ENCODE measurements at places on chromosomes 6 and 20.

DNA sequence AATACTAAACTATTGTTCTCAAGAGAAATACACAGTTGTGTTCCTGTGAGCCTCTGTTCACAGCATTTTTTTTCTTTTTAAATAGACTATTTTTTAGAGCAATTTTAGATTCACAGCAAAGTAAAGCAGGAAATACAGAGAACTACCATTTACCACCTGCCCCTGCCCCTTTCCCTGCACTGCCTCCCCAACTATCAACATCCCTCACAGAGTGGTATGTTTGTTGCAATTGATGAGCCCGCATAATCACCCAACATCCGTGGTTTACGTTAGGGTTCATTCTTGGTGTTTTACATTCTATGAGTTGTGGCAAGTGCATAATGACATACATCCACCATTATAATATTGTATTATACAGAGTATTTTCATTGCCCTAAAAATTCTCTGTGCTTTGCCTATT is 71.6 kb upstream of the TNFAIP3 start:
- peaks cover 70% of the 10 kb centered on the region for H3K4me1 ChIP-seq
- no peaks in the 10 kb centered on the region for H3K27me3 ChIP-seq

GRCh38 chr6:165662749-165663376 is at the start of gene PDE10A:
Gene PDE10A, minus strand, starts transcription at chr6:165663241. Its CDS starts 430 bp downstream, at chr6:165662811.
- peak within 1 kb of the TSS; percentile 27 for H3K4me3 ChIP-seq
- H3K4me1 ChIP-seq, result peaks cover 8% of the 10 kb centered on the region
- DNase-seq, result no peak
- H3K27ac ChIP-seq, result no peak within 1 kb of the TSS
- peaks cover 52% of the 10 kb centered on the region for H3K27me3 ChIP-seq

DNA sequence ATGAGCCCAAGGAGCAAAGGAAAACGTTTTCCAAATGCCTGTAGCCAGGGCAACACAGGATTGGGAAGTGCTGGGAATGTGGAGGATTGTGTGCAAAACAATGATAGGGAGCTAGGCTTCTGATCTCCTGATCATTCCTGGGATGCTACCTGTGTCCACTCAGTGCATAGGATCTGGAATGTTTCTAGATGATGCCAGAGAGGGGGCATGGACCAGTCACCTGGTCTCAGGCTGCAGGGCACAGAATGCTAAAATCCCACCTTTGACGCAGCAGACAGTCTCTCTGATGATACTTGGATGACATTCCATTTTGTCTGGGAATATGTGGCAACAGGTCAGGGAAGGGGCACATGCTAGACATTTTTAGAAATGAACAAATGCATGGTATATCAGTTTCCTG is 128.9 kb downstream of the CLIC5 start:
- H3K4me3 ChIP-seq, result no peak overlapping the region
- no peak overlapping the region for H3K27ac ChIP-seq
- H3K4me1 ChIP-seq, result no peaks in the 10 kb centered on the region
- no peak for DNase-seq
- peaks cover 1% of the 10 kb centered on the region for H3K27me3 ChIP-seq
- no peaks in the 10 kb centered on the region for H3K36me3 ChIP-seq

GRCh38 chr6:31004794-31005193 is 5.5 kb upstream of the MUC22 start:
- DNase-seq, result no peak
- H3K27ac ChIP-seq, result no peak overlapping the region
- H3K27me3 ChIP-seq, result peaks cover 26% of the 10 kb centered on the region
- H3K4me1 ChIP-seq, result peaks cover 2% of the 10 kb centered on the region
- no peaks in the 10 kb centered on the region for H3K36me3 ChIP-seq
- H3K4me3 ChIP-seq, result no peak overlapping the region

GRCh38 chr6:145749632-145750031 is 14.3 kb upstream of the EPM2A start:
- H3K36me3 ChIP-seq, result no peaks in the 10 kb centered on the region
- peaks cover 7% of the 10 kb centered on the region for H3K4me1 ChIP-seq
- no peak overlapping the region for H3K27ac ChIP-seq
- DNase-seq, result no peak

DNA sequence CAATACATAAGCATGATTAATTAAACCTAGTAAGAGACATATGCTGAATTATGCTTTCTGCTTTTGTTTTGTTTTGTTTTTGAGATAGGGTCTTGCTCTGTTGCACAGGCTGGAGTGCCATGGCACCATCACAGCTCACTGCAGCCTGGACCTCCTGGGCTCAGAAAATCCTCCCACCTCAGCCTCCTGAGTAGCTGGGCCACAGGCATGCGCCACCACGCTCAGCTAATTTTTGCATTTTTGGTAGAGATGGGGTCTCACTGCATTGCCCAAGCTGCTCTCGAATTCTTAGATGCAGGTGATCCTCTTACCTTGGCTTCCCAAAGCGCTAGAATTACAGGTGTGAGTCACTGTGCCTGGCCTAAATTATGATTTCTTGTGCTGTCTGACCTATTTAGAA is 3.8 kb downstream of the XPO5 start:
- no peak for DNase-seq
- no peak overlapping the region for H3K4me3 ChIP-seq
- peak overlapping the region; percentile 87 for H3K27ac ChIP-seq
- H3K36me3 ChIP-seq, result peaks cover 62% of the 10 kb centered on the region
- H3K4me1 ChIP-seq, result peaks cover 44% of the 10 kb centered on the region

DNA sequence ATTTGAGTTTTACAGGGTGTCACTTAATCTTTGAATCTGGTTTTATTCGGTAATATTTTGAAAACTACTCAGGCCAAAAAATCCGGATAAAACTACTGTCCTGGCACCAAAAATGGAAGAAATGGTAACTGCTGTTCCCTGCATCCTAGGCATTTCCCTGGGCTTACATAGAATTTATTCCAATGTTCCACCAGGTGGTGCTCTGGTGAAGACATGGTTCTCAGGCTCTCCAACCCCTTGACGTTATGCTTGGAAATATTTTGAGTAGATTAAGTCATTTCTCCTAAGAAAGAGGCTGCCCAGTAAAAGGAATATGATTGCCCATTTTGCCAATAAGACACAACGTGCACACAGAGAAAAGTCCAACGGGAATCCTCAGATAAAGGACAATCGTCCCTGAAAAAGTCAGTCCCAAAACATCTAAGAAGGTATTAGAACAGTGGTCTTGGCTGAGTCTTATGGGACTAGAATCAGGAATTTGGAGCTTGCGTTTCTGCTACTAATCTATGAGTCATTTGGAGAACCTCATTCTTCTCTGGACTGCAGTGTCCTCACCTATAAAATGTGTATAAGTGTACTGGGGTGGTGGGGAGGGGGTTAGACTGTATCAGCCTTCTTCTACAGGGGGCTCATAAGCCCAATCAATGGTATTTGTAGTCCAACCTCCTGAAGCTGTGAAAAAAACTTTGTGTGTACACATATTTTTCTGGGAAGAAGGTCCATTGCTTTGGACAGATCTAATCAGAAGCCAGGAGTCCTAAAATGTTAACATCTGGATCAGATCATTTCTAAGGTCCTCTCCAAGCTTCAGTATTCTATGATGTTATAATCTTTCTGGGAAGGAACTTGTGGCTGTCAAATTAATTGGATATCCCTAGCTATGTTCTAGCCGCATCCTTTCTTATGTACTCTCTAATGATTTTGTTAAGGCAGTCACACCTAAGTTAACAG is 131.0 kb upstream of the BMP2 start:
- no peaks in the 10 kb centered on the region for H3K27me3 ChIP-seq
- no peak overlapping the region for H3K4me3 ChIP-seq
- no peaks in the 10 kb centered on the region for H3K36me3 ChIP-seq
- no peak for DNase-seq
- H3K27ac ChIP-seq, result no peak overlapping the region

DNA sequence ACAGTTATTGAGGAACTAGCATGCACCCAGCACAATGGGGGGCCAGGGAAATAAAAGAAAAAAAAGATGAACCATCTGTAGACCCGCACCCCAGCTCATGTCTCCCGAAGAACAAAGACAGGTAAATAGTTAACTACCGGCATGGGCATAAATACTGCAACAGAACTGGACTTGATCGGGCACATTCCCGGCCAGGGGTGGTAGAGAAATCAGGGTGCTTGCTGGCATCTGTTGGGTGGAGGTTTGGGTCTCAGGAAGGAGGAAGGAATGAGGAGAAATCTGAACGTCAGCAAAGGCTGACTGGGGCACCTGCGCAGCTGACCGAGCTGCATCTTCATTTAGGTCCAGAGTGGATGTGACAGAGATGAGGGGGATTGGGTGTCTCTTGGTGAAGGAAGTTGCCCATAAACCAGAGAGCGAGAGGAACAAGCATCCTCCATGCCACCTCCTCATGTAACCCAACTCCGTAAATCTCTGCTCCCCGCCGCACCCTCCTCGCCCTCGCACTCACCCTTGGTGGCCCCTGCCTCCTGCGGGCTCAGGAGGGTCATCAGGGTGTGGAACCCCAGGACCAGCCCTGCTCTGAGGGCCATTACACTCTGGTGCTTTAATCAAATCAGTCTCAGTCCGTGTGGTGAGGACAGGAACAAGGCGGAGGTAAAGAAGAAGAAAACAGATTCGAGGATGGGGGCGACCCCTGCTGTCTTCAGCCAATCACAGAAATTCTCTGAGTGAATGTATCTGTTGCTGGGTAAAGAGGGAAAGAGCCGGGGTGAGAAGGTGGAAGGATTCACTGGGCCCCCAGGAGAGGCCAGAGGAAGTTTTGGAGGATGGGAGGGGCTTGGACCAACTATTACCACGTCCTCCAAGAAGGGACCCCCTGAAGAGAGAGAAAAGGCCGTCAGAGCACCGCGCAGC is at the start of gene HLA-DOA:
Gene HLA-DOA (minus strand): TSS at position 648 of the 918 bp plus-strand sequence.
- no peaks in the 10 kb centered on the region for H3K36me3 ChIP-seq
- H3K4me1 ChIP-seq, result peaks cover 15% of the 10 kb centered on the region
- H3K27ac ChIP-seq, result no peak within 1 kb of the TSS
- H3K4me3 ChIP-seq, result peak within 1 kb of the TSS; percentile 66
- peak; percentile 44 for DNase-seq
- peaks cover 42% of the 10 kb centered on the region for H3K27me3 ChIP-seq

DNA sequence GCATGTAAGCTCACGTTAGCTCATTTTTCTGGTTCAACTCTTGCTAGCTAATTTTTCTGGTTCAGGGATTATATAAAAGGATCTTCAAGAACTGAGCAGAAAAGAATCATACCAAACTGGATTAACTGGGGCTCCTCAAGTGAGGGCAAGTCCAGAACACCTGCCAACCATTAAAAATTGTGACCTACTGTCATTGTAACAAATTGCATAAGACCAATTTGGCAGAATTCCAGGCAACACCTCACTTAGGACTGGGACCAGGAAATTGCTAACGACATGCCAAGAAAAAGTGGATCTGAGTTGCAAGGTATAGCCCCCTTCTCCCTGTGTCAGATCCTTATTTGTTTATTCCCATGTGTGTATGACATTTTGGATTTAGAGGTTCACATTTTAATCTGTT is 216.6 kb downstream of the HIVEP2 start:
- no peak overlapping the region for H3K4me3 ChIP-seq
- peaks cover 4% of the 10 kb centered on the region for H3K4me1 ChIP-seq
- no peak for DNase-seq
- H3K27me3 ChIP-seq, result no peaks in the 10 kb centered on the region

GRCh38 chr6:92339936-92340640 is 1079.3 kb downstream of the EPHA7 start:
- no peaks in the 10 kb centered on the region for H3K36me3 ChIP-seq
- no peaks in the 10 kb centered on the region for H3K4me1 ChIP-seq
- H3K27ac ChIP-seq, result no peak overlapping the region

- peaks cover 43% of the 10 kb centered on the region for H3K4me1 ChIP-seq
- peaks cover 23% of the 10 kb centered on the region for H3K27me3 ChIP-seq
- no peaks in the 10 kb centered on the region for H3K36me3 ChIP-seq
- no peak for DNase-seq
These were observed 76.0 kb upstream of the TOX2 start for GRCh38 chr20:43838703-43839060.

- no peak overlapping the region for H3K4me3 ChIP-seq
- H3K4me1 ChIP-seq, result peaks cover 52% of the 10 kb centered on the region
- H3K27me3 ChIP-seq, result peaks cover 13% of the 10 kb centered on the region
- H3K27ac ChIP-seq, result no peak overlapping the region
- no peak for DNase-seq
These were observed 159.5 kb upstream of the PTPN1 start for GRCh38 chr20:50350510-50351249.

- H3K4me3 ChIP-seq, result no peak overlapping the region
- no peak for DNase-seq
- peaks cover 19% of the 10 kb centered on the region for H3K4me1 ChIP-seq
- H3K36me3 ChIP-seq, result no peaks in the 10 kb centered on the region
- H3K27me3 ChIP-seq, result no peaks in the 10 kb centered on the region
- H3K27ac ChIP-seq, result no peak overlapping the region
These were observed 220.4 kb upstream of the ZNF217 start for GRCh38 chr20:53814060-53814459.

GRCh38 chr6:31829633-31830283 is 2.2 kb downstream of the HSPA1B start:
- peaks cover 44% of the 10 kb centered on the region for H3K4me1 ChIP-seq
- H3K27ac ChIP-seq, result peak overlapping the region; percentile 82
- H3K4me3 ChIP-seq, result peak overlapping the region; percentile 94
- peaks cover 22% of the 10 kb centered on the region for H3K36me3 ChIP-seq
- no peaks in the 10 kb centered on the region for H3K27me3 ChIP-seq

- DNase-seq, result no peak
- no peaks in the 10 kb centered on the region for H3K4me1 ChIP-seq
- no peaks in the 10 kb centered on the region for H3K36me3 ChIP-seq
- no peak overlapping the region for H3K27ac ChIP-seq
- no peak overlapping the region for H3K4me3 ChIP-seq
- peaks cover 10% of the 10 kb centered on the region for H3K27me3 ChIP-seq
These were observed 108.0 kb upstream of the FOXO3 start for GRCh38 chr6:108452711-108453195.

DNA sequence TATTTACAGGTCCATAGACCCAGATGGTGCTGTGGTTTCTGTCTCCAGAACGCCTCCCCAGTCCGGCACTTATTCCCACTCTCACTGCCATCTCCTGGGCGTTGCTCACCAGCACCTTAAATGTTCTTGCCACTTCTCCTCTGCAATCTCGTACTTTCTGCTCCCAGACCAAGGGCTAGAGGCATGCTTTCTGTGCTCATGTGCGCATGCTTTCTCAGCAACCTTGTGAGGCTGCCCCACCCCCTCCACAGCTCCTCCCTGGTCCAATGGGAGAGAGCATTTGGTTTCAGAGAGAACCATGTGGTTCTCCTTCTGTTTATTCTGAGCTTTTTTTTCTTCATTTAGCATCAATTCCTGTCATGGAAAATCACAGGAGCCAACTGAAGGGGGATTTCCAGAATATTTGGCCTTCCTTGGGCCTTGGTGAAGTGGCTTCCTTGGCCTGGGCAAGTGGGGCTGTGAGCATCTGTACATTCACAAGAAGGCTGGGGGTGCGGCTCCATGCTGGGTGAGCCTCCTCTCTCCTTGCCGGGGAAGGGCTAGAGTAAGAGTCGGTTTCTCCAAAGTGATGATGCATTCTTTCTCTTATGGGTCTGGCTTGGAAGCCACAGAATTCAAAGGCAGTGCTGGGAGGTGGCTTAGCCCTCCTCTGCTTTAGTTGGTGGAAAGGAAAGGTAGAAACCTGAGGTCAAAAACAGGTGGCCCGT is 66.6 kb downstream of the PHACTR3 start:
- H3K4me3 ChIP-seq, result no peak overlapping the region
- DNase-seq, result no peak
- no peaks in the 10 kb centered on the region for H3K36me3 ChIP-seq
- no peaks in the 10 kb centered on the region for H3K27me3 ChIP-seq
- no peak overlapping the region for H3K27ac ChIP-seq
